Renal cortex interstitium (tissue), 15 donors: ENCODE measurements at places on chromosomes 11 and 22. TPM values are rescaled to one million over a fixed set of nuclear protein-coding genes. Genes with fewer than 3 reads are reported as not detected.

Gene PHF21A
- polyA plus RNA-seq = 47.1 TPM

DNA sequence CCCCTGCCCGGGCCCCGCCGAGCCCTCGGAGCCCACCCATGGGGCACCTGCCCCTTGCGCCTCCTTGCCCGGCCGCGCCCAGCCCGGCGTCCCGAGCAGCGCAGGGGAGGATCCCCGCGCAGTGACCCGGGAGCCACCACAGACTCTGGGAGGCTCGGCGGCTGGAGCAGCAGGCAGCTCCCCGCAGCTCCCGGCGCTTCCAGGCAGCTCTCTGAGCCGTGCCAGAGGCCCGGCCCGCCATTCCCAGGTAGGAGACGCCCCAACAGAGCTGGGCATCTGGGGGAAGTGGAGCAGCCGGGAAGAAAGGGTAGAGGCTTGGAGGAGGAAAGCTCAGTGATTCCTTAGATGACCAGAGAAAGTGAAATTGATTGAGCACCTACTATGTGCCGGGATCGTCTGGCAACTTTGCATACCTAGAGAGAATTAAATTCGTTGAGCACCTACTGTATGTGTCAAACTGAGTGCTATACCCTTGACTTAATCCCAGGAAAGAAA lies 670 bp downstream of the RASD2 start:
- no peak for DNase-seq

DNA sequence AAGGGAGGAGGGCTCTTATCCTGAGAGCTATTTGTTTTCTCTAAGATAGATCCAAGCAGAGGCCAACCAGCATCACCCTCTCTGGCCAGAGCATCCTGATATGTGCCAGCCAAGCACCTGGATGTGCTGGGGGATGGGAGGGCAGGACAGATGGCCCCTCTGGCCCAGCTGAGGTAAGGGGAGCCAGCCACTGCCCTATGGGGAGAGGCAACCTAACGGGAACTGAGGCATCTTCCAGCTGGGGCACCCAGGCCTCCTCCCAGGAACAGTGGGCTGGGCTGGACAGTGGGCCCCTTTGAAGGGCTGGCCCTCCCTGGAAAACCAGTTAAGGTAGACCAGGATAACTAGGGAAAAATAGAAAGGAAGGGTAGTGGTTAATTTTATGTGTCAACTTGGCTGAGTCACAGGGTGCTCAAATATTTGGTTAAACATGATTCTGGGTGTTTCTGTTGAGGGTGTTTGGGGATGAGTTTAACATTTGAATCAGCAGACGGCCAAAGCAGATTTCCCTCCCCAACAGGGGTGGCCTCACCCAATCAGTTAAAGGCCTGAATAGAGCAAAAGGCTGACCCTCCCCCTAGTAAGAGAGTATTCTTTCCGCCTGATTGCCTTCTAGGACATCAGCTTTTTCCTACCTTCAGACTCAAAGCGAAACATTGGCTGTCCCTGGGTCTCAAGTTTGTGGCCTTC lies 595.1 kb downstream of the BUD13 start:
- DNase-seq = no peak

- DNase-seq = no peak
These were observed 50.5 kb upstream of the SHISAL1 start for GRCh38 chr22:44363013-44363979.

Gene POU2F3
- polyA plus RNA-seq = 0.92 TPM

Gene CBLIF
- polyA plus RNA-seq = not detected

Gene ART1
- polyA plus RNA-seq = not detected

Gene POU2AF3
- polyA plus RNA-seq = 8.6 TPM

Gene MEI1
- polyA plus RNA-seq = 2.2 TPM

Gene CRYBA4
- not detected for polyA plus RNA-seq

DNA sequence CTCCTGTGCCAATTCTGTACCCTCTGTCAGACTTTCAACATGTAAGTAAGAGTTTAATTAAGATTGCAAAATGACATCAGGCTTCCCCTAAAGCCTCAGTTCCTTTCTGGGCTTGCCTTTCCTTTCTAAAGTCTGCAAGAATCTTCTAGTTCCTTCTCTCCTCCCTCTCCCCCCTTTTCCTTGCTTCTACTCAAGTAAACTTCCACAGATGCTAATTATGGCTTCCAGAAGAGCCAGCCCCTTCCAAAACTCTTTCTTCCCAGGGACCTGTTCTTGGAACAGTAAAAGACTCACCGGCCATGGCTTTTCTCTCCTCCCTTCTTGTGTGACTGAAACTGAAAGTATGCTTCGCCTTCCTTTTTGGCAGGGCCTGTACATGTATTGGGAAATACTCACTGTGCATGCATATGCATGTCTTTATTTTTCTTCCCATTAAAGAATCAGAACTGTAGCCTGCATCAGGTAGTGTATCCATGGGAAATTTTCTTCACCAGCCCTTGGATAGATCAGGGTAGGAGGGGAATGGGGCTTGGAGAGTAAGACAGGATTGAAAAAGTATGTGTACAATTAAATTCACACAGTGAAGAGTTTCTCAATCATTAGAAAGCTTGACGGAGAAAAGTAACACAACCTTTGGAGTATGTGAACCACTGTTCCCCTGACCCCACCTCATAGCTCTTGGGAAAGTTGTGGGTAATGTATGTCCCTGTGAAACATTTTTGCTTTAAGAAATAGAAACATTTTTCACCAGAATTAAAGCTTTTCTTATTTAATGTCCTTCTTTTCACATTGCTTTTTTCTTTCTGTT lies at the start of gene CASP1:
CASP1 (minus strand) TSS at position 332 of the 808 bp plus-strand sequence; CDS start at position 301, 31 bp downstream.
- no peak for DNase-seq

Gene CFAP300
- polyA plus RNA-seq = 6.5 TPM

Gene PCNX3
- polyA plus RNA-seq = 24.0 TPM

DNA sequence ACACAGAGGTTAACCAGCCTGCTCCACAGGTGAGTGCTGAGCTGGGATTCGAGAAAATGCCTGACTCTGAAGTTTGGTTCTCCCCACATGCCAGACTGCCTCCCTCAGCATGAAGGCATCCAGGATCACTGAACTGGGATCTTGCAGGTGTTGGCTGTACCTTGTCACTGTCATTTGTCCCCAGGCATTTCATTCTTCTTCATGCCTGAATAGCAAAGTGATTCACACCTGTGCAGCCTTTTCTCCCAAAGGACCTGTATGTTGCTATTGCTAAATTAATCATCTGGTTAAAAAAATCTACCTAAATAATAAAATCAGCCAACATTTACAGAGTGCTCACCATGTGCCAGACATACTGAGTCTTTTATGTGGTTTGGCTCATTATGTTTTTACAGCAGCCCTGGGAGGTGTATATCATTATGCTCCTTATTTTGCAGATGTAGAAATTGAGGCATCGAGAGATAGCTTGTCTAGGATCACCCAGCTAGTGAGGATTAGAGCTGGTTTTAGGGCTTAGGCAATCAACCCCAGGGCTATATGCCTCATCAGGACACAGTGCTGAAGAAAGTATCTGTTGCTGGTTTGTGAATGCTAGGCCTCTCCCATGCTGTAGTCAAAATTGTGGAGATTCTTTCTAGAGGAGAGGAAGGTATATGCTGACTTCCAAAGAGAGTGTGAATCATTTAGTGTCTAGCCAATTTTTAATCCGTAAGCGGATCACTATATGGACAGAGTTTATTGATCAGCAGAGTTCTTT lies 204.4 kb downstream of the HIPK3 start:
- DNase-seq = no peak

DNA sequence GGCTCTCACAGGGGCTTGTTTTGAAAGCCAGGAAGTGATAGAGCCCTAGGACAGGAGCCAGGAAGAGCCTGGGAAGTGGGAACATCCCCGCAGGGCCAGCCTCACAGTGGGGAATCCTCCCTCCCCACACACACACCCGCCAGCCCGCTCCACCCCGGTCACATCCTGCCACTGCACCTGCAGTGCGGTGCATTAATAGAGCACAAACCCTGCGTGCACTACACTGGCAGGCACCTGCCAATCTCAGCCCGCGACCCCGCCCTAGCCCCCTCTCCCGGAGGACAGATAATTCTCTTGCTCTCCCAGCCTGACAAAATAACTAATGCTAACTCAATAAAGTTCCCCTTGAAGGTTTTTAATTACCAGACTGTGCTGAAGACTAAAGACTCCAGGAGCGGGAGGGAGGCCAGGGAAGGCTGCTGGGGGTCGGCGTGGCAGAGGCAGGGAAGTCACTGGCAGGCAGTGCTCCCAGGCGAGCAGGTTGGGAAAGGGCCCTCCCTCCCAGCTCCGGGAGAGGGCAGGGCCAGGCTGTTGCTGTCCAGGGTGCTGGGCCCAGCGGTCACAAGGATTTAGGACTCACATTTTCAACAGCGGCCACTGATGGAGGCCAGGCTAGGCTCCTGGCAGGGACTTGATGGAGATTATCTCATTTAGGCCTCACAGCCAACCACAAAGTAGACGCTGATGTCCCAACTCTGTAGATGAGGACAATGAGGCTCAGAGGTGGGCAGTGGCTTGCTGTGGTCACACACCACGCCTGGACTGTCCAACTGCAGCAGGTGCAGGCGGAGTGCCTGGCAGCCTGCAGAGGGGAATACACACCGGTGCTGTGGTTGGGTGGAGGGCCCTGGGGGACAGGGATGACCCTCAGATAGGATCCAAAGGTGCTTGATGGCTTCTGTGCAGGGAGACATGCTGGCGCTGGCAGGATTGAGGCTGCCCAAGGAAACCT lies 23.9 kb upstream of the TCF20 start:
- DNase-seq = no peak

DNA sequence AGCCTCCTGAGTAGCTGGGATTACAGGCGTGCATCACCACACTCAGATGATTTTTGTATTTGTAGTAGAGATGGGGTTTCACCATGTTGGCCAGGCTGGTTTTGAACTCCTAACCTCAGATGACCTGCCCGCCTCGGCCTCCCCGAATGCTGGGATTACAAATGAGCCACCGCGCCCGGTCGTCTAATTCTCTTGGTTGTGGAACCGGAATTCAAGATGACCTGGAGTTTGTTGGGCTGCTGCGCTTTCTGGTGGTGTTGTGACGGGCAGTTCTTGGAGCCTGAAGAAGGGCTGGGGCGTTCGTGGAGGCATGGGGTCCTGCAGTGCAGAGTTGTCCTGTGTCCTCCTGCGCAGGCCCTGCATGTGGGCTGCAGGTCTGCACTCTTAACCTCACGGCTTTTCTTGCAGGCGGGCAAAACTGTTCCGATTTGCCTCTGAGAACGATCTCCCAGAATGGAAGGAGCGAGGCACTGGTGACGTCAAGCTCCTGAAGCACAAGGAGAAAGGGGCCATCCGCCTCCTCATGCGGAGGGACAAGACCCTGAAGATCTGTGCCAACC lies 4.9 kb upstream of the TRMT2A start:
- no peak for DNase-seq

- no peak for DNase-seq
These were observed 709 bp downstream of the FTH1 start for GRCh38 chr11:61966734-61967115.

GRCh38 chr22:46775850-46776826 lies 13.7 kb downstream of the TBC1D22A start:
- no peak for DNase-seq

- DNase-seq = no peak
These were observed 96.3 kb downstream of the C11orf65 start for GRCh38 chr11:108370990-108371389.

Gene MYRF
- polyA plus RNA-seq = 27.8 TPM

Gene WT1
- 236 TPM for polyA plus RNA-seq

- DNase-seq = no peak
These were observed 53.2 kb downstream of the IRAG1 start for GRCh38 chr11:10640308-10640707.

GRCh38 chr11:65121447-65121864 lies 478 bp downstream of the FAU start:
- no peak for DNase-seq

- DNase-seq = no peak
These were observed 29.1 kb upstream of the ANO1 start for GRCh38 chr11:70049045-70049444.

Gene HORMAD2
- 0.10 TPM for polyA plus RNA-seq

Gene NFAM1
- polyA plus RNA-seq = 0.65 TPM

- DNase-seq = no peak
These were observed 3.6 kb upstream of the SEPTIN5 start for GRCh38 chr22:19710769-19711106.

- DNase-seq = no peak
These were observed 314.2 kb upstream of the SORL1-AS1 start for GRCh38 chr11:121766991-121767390.

DNA sequence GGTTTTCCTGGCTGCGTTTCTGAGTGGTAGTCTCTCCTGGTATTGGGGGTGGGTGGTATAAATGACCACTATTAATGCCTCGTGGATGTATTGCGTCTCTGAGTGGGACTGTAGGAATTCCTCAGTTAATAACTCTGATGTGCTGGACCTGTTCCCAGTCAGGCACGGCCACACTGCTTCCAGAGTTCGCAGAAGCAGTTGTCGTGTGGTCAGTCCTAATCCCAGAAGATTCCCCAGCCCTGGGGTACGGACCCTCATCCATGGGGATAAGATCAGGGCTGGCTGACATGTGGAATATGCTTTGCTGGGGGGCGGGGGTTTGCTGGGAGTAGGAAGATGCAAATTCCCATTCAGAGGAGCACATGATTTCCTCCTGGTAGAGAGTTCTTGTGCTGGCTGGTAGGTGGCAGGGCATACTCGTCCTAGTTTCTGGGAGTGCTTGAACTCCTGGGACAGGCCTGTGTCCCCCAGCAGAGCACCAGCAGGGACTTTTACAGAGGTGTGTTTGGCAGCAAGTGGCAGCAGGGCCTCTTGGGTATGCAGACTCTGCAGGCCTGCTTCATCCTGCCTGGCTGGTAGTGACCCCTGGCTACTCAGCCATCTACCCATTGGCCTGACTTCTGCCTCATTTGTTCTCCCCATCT lies 157.4 kb downstream of the NAV2 start:
- no peak for DNase-seq

DNA sequence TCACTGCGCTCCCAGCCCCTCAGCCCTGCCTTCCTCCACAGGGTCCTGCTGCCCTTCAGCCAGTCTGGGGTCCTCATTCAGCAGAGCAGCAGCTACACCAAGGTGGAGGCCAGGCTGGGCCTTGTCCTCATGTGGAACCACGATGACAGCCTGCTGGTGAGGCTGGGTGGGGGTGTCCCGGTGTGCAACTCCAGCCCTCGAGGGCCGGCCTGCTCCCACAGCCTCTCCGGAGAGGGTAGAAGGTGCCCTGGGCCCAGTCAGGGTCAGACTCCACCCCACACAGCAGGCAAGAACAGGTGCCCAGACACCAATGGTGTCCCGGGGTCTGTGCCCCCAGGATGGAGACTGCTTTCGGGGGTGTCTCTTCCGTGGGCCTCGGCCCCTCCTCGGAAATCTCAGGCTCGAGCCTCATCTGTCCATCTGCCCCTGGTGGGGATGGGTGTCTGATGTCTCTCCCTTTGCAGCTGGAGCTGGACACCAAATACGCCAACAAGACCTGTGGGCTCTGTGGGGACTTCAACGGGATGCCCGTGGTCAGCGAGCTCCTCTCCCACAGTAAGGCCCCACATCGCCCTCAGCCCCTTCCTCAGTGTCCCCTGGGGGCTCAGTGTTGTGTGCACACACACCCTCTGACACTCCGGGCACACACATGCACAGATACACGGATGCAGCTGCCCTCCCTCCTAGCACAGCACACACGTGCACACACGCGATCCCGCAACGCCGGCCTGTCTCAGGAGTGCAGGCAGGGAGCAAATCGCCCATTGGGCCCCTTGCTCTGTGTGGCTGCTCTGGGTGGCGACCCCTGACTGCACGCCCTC lies 4.9 kb downstream of the MUC5AC start:
- DNase-seq = no peak
